ENCODE measurements at places on chromosomes 11 and 22.

DNA sequence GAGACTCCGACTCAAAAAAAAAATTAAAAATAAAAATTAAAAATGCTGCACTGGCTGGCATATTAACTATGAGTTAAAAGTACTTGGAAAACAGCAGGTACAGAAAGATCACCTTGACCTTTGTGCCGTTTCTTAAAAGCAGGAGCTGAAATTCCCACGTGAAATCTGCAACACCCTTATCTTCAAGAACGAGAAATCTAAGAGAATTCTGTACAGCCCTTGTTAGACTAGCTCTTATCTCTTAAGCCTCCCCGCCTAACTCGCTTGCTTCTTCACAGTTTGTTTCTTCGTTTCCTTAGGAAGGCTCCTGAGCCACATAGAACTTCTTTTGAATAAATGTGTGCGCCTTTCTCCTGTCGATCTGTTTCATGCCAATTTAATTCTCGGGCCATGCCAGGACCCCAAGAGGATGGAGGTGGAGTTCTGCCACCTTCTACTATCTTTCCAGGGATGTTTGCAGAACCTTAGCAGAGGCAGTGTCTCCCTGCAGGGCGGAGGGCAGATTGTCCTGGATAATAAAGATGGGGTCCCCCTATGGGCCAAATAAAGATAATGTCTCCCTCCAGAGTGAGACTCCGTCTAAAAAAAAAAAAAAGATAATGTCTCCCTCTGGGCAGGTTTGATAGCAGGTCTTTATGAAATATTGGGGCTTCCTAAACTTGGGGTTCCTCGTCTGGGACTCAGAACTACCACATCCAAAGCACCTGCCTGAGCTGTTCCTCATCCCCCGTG, 27.4 kb upstream of the SYT8 start:
- no peak for DNase-seq

DNA sequence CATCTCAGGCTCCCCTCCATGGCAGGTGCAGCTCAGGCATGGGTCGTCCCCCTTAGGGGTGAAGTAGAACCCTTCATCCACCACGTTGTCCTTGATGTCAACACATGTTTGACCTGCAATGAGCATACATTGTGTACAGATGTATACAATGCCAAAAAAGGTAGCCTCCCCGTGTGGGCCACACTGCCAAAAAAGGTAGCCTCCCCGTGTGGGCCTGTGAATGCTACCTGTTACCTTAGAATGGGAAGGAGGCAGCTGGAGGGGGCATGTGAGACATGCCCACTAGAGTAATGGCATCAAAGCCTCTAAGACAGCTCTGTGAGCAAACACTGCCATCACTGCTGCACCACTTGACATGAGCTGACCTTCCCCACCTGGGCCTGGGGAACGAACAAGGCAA, 73.7 kb downstream of the DGCR2 start:
- no peak for DNase-seq

DNA sequence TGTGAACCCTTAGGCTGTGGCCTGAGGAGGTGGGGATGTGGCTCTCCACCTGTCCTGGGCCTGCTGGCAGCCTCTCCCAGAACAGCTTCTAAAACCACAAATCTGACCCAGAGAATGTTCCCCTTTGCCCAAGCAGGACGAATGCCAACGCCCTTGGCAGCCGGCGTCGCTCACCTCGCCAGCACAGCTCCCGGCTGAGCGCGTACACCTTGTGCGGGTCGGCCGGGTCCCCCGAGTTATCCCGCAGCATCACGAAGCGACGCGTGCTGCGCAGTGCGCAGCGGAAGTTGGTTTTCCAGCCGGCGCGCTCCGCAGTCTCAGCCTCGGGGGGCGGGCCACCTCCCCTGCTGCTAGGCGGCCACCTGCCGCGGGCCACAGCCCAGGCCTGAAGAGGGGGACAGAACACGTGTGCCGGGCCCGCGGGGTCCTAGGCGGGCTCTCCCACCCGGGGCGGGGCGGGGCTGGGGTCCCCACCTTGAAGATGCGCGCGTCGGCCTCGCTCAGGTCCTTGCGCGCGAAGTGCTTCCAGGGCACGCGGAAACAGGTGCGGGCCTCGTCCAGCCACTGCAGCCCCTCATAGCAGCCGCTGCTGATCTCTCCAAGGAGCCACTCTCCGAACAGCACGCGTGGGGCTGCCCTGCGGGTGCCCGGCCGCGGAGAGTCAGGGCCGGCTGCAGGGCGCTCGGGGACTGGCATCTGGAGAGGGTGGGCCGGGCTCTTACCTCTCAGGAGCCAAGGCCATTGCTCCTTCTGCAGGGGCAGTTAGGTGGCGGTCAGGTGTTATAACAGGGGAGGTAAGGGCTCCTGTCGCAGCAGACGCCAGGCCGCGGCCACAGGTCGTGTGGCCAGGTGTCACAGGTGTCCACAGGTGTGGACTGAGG, 887 bp downstream of the IRF7 start:
- no peak for DNase-seq

GRCh38 chr11:67440229-67441097, 2.8 kb downstream of the CORO1B start:
- no peak for DNase-seq

GRCh38 chr11:111406589-111406988, 27.5 kb upstream of the POU2AF1 start:
- no peak for DNase-seq

- DNase-seq: no peak
Measured at GRCh38 chr11:16001899-16002426, 354.4 kb downstream of the SOX6 start.

DNA sequence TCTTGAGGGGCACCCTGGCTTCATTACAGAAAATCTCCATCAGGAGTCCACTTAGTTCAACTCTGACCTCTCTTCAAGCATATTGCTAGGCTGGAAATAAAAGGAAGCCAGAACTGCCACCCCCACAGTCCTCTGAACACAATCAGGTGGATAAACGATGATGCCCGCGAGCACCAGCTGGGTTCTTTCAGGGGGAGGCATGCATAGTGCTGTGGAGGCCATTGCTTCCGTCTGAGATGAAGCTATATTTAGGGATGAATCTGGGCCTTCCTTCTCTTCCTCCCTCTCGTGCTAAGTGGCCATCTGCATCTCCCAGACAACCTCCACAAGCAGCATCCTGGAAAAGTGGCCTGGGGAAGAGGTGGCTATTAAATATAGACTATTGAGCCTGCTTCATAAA, 3.9 kb upstream of the MICAL2 start:
- no peak for DNase-seq

GRCh38 chr11:117425679-117426296, 98.1 kb downstream of the CEP164 start:
- no peak for DNase-seq

DNA sequence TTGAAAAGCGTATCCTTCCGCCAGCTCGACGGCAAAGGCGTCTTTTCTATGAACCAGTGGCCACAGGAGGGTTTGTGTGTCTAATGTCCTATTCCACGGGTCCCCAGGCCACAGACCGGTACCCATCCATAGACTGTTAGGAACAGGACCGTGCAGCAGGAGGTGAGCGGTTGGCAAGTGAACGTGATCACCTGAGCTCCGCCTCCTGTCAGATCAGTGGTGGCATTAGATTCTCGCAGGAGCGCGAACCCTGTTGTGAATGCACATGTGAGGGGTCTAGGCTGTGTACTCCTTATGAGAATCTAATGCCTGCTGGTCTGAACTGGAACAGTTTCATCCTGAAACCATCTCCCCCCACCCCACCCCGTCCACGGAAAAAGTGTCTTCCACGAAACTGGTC, 62.7 kb upstream of the KCNQ1OT1 start:
- no peak for DNase-seq

GRCh38 chr11:73087730-73088129, 54.4 kb downstream of the FCHSD2 start:
- DNase-seq: no peak

DNA sequence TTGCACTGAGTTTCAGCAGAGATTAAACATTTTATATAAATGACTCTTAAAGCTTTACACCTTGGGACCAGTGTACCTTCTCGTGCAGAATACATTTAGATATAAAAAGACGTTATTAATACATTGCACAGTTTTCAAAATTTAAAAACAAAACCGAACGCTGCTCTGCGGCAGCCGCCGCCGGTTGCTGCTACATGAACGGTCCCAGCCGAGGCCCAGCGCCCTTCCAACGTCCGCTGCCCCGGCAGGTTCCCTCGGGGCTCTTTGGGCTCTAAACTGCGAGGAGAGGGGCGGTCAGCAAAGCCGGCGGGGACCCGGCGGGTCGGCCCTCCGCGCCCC, 2.0 kb downstream of the CDKN1C start:
- no peak for DNase-seq

- DNase-seq: no peak
Measured at GRCh38 chr11:65525546-65526480, 930 bp downstream of the SCYL1 start.

GRCh38 chr22:17744430-17744829, 29.8 kb downstream of the BID start:
- DNase-seq: no peak

DNA sequence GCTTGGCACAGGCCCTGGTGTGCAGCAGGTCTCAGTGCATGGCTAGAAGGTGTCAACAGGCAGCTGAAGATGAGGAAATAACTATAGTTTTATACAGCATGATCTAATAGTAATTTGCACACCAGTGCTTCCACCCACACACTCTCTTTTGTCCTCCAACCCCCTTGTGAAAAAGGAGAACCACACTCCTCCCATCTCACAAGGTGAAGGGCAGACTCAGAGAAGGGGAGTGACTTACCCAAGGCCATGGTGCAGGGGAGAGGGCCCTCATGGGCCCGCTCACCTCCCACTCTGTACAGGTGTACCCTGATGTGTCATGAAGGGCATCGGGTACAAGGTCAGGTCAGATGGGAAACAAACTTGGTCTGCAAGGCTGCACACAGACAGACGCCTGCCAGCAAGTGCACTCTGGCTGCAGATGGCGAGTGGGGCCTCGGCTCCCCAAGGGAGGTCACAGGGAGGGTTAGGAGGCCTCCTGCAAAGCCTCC, 53.4 kb downstream of the DGCR2 start:
- DNase-seq: no peak

GRCh38 chr11:7599209-7599608, 74.1 kb downstream of the CYB5R2 start:
- no peak for DNase-seq

GRCh38 chr11:68524681-68525080, 64.1 kb downstream of the PPP6R3 start:
- no peak for DNase-seq

DNA sequence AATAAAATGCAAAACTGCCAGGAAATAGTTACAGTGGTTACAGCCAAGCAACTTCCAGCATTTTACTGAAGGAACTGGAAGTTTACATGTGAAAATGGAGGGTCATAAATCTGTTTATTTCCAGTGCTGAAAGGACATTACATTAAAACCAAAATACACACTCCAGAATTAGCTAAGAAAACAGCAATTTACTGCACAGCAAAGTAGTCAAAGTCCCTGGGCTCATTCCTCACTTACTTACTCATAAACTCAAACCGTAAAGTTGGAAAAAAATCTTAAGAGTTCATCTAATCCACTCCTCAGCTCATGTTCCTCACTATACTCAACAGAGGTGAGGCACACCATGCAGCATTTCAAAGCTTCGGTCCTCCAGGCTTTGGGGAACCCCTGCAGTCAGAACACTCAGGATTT, 17.4 kb downstream of the CTSC start:
- DNase-seq: no peak

- peak; percentile 33 for DNase-seq
Measured at GRCh38 chr11:68855205-68855981, 13.7 kb upstream of the CPT1A start.

GRCh38 chr11:109300211-109300610, 121.8 kb upstream of the C11orf87 start:
- no peak for DNase-seq

- no peak for DNase-seq
Measured at GRCh38 chr11:75471176-75471973, 38.4 kb upstream of the KLHL35 start.

DNA sequence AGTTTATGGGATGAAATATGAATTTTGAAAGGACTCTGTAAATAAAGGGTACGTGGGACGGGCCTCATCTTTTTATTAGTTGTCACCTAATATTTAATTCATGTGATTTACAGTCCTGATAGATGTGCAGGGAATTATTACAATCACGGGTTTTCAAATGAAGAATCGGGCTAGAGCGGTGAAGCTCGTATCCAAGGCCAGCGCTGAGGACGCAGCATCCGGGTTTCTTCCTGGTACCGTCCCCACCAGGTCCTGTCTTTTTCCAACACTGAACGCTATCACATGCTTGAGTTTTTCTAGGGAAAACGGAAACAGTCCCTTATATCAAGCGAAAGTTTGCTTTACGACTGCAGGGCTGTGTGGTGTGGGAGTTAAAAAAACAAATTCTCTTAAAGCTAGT, 787 bp downstream of the SMDT1 start:
- no peak for DNase-seq

GRCh38 chr22:19886605-19887255, 32.1 kb upstream of the GNB1L start:
- peak; percentile 94 for DNase-seq

- no peak for DNase-seq
Measured at GRCh38 chr22:41338614-41339212, 37.4 kb downstream of the ZC3H7B start.

DNA sequence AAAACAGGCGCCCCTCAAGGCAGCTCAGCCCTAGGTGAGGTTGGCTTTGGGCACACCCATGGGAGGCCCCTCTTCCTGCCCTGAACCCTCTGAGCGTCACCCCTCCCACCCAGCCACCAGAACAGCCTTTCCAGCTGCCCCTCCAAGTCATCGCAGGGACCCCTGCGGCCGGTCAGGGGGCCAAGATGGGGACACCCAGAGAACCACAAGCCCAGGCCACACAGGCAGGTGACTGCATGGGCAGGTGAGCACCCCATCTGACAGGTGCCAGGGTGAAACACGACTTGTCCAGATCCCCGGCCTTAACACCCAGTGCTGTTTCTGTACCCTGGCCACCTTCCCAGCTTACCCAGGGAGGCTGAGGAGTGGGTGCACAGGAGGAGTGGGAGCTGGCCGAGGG, 24.6 kb upstream of the GRAMD4 start:
- no peak for DNase-seq

DNA sequence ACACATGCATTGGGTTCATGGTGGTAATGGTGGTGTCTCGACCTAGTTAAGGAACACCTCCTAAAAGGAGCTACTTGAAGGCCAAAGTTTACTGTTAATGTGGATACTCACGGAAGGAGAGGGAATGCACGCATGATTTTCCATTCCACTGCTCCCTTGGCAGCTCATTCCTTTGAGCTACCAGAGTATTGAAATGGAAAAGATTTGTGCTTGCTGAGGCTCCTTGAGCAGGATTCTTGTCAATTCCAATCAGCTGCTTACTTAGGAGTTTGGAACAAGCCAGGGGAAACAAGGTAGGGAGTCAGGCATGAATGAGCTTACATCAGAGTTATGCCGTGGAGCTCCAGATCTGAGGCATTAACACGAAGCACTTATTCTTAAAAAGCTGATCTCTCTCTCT, 108.8 kb downstream of the GRIA4 start:
- DNase-seq: no peak

GRCh38 chr22:37287550-37287951, 5.2 kb downstream of the CYTH4 start:
- DNase-seq: no peak

DNA sequence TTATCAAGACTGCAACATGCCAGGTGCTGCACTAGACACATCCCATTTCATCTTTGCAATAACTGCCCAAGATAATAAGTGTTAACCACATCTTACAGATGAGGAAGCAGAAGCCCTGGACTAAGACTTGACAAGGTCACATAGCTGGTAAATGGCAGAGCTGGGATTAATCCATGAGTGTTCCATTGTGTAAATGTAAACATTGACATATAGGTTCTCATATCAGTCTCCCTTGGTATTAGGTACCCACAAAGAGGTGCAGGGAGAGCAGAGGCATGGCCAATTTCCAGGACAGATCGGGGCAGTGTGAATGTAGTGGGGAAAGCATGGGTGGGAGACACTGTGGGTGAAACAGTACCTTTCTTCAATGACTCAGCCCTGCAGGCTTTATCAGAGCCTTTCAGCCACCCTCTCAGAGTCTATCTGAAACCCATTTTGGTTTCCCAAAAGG, 17.9 kb downstream of the MICAL2 start:
- DNase-seq: no peak

Measured in bone marrow (tissue), 2 donors.